ENCODE measurements at places on chromosomes 6 and 20.

- no peak for DNase-seq
Measured at GRCh38 chr20:6040958-6041807, 12.7 kb downstream of the LRRN4 start.

DNA sequence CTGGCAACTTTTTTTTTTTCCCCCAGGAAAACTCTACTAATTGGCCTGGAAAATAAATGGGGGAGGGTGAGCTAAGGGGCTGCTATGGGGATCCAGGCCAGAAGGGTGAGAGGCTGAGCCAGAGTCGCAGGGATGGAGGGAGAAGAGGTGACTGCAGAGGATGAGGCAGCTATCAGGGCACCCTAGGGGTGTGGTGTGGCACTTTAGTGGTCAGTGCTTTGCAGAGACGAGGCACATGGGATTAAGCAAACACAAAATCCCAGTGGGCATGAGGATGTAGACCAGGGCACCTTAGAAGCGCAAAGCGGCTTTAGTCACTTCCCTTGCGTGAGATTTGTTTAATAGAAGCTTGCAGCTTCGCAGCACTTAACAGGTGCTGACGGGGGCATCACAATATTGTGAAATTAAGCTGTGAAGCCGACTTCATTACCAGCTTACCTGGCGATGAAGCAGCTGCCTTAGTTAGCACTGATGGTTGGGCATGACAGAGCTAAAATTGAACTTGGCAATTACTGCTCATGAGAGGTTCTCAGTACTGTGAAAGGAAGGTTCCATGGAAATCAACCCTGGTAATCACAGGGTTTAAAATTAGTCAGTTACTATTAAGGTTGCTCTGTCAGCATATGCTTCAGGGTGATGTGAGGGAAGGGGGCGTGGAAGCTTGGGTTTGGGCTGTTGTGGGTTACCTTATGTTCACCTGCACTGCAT lies 26.0 kb downstream of the TOX2 start:
- no peak for DNase-seq

- no peak for DNase-seq
Measured at GRCh38 chr6:130041594-130041993, 23.2 kb downstream of the L3MBTL3 start.

GRCh38 chr6:135181333-135182070 lies 394 bp downstream of the MYB start:
- DNase-seq = peak; percentile 33

DNA sequence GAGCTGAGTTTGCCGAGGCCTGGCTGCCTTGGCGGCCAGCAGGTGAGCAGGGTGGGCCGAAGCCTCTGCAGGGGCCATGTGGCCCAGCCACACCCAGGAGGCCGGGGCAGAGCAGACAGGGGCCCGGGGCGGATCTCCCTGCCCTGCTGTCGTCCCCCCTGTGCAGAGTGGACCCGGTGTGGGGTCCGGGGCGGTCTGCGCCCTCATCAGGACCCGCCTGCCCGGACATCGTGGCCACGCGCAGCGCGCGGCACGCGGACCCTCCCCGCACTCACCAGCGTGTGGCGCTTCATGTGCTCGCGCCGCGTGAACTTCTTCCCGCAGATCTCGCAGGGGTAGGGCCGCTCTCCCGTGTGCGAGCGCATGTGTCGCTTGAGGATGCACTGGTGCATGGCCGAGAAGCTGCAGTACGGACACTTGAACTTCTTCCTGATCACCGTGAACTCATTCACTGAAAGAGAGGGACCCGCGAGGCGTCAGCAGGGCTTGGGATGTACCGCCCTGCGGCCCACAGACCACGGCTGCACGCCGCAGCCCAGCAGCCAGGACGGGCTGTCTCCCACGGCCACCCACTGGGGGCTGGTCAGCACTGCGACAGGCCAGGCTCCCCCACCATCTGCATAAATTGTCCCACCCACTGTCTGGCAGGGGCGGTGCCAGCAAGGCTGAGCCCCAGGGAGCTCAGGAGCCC lies 13.0 kb downstream of the SLC2A4RG start:
- DNase-seq = no peak

GRCh38 chr6:15987569-15987968 lies 141.3 kb upstream of the MYLIP start:
- no peak for DNase-seq

- DNase-seq = no peak
Measured at GRCh38 chr20:62561182-62561581, 81.1 kb upstream of the SLCO4A1 start.

GRCh38 chr20:50728486-50728980 lies 2.8 kb upstream of the PARD6B start:
- no peak for DNase-seq

DNA sequence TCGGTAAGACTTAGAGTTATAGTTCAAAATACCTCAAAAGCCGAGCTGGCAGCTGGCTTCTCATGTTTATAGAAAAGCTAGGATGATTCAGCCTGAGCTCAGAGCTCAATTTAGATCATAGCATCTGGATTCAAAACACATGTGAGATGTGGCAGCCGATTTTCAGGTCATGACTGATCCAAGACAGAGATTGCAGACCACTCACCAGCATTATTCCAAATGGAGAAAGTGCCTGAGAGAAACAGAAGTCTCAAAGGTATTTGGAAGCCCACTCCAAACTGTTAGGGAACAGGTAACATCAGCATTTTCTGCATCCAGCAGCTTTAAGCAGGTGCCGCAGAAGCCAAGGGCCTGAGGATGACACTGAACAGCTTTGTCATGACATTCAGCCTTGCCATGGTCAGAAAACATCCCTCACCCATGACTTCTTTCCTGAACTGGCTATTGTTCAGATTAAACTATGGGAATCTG lies 102.2 kb downstream of the BACH2 start:
- no peak for DNase-seq

DNA sequence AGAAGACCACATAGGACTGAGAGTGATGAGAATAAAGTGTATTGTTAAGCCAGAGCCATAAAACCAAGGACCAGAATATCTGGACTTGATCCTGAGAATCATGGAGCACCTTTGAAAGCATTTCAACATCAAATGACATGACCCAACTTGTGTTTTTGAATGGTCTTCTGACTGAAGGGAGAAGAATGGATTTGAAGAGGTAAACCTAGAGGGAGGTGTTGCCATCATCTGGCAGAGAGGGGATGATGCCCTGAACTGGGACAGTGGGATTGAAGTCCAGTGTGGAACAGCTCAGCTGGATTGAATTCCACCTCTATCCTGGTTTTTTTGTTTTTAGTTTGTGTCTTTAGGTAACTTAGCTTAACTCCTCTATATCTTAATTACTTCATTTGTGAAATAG lies 570.0 kb downstream of the TBC1D32 start:
- no peak for DNase-seq

DNA sequence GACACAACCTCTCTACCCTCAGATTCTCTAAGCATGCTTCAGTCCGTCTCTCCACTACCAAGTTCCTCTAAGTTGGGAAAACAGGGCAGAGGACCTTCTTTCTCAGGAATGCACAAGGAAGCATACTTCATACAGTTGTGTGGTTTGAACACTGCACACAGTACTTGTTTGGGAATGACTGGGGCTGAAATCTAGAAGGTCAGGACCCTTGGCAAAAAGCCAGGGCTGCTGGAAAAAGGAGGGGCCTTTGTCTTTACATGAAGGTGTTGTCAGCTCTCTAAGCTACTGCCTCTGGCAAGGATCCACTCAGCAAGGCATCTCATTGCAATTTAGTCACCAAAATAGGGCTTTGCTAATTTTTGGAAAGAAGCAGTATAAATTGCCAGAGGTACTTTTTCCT lies 20.7 kb upstream of the HEY2 start:
- peak; percentile 33 for DNase-seq

- no peak for DNase-seq
Measured at GRCh38 chr6:89690944-89691324, 52.4 kb upstream of the LYRM2 start.

DNA sequence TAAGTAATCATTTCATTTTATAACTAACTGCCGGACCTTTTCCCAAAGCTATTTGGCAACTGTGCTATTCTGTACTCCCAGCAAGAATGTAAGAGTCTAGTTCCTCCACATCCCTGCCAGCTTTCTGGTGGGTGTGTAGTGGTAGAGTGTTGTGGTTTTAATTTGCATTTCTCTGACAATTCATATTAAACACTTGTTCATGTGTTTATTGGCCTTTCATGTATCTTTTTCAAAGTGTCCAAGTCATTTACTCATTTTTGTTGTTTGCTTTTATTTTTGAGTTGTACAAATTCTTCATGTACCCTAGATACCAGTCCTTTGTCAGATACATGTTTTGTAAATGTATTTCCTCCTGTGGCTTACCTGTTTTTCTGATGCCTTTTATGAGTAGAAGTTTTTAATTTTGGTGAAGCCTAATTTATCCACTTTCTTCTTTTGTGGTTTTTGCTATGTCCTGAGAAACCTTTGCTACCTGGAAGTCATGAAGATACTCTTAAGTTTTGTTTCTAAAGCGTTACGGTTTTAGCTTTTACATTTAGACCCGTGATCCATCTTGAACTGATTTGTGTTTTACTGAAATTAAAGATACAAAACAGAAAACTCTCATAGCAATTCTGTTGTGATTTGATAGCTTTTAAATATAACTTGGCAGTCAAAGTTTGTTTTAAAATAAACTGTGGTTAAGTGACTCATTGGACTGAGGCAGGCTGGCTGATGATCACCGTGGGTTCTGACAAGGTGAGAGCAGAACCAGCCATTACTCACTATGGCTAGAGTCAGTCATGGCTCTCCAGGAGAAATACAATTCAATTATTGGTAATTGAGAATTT lies 8.0 kb downstream of the MYLIP start:
- no peak for DNase-seq

GRCh38 chr20:9441948-9442347 lies 72.4 kb upstream of the LAMP5 start:
- no peak for DNase-seq

- DNase-seq = no peak
Measured at GRCh38 chr6:108982154-108983113, 112.2 kb downstream of the SESN1 start.

- DNase-seq = no peak
Measured at GRCh38 chr20:59575653-59576052, 28.7 kb upstream of the PHACTR3 start.

DNA sequence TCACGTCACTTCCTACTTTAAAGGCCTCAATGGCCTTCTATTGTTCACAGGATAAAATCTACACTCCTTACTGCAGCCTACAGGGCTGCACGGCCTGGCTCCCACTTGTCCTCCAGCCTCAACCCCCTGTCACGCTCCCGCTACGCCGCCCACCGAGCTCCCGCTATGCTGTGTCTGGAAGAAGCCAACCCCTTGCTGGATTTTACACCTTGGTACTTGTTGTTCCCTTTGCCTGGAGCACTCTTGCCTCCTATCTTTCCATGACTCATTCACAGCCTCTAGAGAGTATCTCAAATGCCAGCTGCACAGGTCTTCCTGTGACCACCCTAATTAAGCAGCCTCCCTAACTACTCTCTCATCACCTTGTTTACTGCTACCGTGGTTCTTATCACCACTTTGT lies 259.9 kb downstream of the PRKN start:
- no peak for DNase-seq

- no peak for DNase-seq
Measured at GRCh38 chr6:44842616-44843015, 455.1 kb downstream of the CDC5L start.

DNA sequence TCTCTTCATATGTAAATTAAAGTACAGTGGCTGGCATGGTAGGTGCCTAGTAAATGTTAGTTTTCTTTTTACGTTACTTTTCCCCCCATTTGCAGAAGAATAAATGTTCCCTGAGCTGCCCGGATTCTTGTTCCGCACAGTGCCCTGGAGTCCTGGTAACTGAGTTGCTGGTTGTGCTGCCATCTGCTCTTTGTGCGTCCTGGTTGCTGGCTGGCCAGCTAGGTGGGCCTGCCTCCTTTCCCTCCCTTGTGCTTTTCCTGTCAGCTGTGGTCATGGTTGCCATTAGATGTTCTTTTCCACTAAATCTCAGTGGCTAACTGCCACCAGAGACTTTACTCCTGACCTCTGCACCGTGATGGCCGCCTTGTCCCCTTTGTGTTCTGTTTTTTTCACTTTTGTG lies 28.6 kb downstream of the CEP43 start:
- DNase-seq = no peak

- no peak for DNase-seq
Measured at GRCh38 chr6:15266423-15266996, 20.6 kb downstream of the JARID2 start.

GRCh38 chr6:63805345-63805744 lies 169.7 kb downstream of the PHF3 start:
- DNase-seq = no peak

DNA sequence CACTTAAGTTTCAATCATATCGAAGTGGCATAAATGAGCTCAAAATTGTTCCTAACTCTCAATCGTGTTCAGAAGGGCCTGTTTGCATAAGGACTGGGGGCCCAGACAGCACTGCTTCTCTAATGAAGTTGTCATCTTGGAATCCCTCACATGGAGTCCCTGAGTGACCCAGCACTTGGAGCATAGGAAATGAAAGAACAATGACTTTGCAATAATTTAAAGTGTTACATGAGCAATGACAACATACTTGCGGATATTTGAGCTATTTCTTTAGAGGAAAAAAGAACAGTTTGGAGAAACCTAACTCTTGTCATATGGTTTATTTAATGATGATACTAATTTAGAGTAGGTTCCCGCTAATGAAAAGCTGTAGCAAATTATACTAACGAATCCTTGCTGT lies 239.9 kb downstream of the TSHZ2 start:
- no peak for DNase-seq

- DNase-seq = no peak
Measured at GRCh38 chr20:17956099-17956685, 12.4 kb downstream of the SNX5 start.

- DNase-seq = no peak
Measured at GRCh38 chr6:34709386-34709785, 12.8 kb upstream of the ILRUN start.

DNA sequence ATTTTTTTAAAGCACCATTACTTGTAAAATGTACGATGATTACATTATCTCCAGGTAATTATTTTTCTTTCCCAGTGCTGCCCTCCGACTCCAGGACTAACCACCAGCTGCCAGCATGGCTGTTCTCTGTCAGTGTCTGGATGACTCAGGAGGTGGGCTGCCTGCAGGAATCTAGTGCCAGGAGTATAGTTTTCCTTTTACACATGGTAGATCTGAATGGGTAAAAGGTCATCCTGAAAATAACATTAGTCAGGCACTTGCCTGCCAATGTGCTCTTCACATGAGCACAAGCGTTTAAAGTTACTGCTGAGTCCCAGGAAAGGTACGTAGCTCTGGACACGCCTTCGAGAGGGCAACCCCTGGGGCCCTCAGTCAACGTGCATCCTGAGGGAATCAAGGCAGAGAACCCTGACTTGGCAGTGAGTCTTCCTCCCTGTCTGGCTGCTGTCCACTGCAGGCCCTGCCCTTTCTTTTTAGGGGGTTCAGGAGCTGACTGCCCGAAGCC lies 2.4 kb downstream of the DYNLT1 start:
- no peak for DNase-seq

- no peak for DNase-seq
Measured at GRCh38 chr6:98358173-98358572, 476.2 kb upstream of the POU3F2 start.

DNA sequence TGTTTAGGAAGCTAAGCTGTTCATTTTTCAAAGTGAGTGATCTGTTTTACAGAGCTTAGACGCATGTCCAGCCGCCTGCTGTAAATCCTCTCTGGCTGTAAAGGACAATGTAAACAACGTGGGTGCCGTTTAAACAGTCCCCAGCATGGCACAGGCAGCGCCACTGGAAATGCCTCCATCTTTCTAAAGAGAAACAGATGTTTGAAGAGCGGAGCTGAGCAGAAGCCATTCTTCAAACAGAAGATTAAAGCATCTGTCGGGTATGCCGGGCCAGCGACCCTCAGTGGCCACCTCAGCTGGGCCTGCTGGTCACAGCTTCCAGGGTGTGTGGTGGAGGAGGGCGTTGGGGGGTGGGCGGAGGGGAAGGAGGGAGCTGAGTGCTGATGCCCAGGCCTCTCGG lies 138.6 kb downstream of the ERMARD start:
- DNase-seq = no peak
